ENCODE measurements at places on chromosomes 7 and 10.
A peak's percentile ranks its signal among the peaks of the same experiment; 100 is the strongest.

GRCh38 chr7:103694304-103694703 lies 248.3 kb upstream of the SLC26A5 start:
- no peak for DNase-seq

GRCh38 chr7:139936760-139937310 lies 107.8 kb downstream of the TBXAS1 start:
- DNase-seq = peak; percentile 88

- peak; percentile 92 for DNase-seq
Observed at GRCh38 chr7:3244241-3244814, 56.7 kb upstream of the SDK1 start.

GRCh38 chr7:43538404-43538771 lies 44.5 kb upstream of the STK17A start:
- no peak for DNase-seq

DNA sequence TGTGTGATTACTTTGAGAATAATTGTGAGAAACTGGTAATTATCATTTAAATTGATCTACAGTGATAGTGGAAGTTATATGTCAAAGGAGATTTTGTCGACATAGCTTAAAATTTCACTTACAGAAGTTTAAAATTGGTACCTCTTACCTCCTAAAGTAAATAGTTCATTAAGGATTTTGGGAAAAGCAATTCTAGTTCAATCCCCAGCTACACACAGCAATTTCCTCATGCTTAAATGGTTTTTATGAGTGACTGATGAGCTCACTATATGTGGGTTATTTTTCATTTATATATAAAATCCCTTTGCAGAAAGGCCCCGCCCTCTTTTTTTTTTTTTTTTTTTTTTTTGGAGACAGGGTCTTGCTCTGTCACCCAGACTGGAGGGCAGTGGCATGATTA lies 12.7 kb downstream of the KMT2E start:
- DNase-seq = no peak

DNA sequence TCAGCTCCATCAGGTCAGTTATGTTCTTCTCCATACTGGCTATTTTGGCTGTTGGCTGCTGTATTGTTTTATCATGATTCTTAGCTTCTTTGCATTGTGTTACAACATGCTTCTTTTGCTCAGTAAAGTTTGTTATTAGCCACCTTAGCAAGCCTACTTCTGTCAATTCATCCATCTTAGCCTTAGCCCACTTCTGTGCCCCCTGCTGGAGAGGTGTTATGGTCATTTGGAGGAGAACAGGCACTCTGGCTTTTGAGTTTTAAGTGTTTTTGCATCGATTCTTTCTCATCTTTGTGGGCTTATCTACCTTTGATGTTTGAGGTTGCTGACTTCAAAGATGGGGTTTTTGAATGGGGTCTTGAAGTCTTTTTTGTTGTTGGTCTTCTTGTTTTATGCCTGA lies 204.6 kb upstream of the FOXP2 start:
- DNase-seq = no peak
